A673 (cell line): ENCODE measurements at places on chromosomes 2 and 18.
A peak's percentile ranks its signal among the peaks of the same experiment; 100 is the strongest.

DNA sequence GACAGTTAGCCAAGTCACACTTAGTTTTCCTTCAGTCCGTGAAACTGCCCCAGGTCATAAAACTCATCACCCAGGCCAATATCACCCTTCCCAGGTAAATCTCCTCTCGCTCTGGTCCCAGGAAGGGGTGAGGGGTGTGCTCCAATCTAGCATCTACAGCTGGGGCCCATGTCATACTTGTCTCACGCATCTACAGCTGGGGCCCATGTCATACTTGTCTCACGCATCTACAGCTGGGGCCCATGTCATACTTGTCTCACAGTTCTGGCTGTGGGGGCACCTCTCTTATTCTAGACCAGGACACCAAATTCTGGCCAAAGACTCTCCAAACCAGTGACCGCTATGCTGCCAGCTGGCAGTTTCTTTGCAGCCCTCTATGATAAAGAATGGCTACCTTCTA lies 123.3 kb upstream of the DLGAP1 start:
- no peak overlapping the region for H3K4me3 ChIP-seq
- no peak for DNase-seq
- no peak overlapping the region for H3K27ac ChIP-seq

DNA sequence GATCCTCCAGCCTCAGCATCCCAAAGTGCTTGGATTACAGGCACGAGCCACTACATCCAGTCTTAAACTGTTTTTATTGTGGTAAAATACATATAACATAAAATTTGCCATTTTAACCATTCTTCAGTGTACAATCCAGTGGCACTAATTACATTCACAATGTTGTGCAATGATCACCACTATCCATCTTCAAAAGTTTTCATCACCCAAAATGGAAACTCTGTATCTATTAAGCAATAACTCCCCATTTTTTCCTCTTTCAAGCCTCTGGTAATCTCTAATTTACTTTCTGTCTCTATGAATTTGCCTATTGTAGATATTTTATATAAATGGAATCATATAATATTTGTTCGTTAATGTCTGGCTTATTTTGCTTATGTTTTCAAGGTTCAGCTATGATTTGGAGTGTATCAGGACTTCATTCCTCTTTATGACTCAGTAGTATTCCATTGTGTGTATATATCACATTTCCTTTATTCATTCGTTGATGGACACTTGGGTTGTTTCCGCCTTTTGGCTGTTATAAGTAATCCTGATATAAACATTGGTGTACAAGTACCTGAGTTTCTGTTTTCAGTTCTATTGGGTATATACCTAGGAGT lies 71.8 kb downstream of the GFPT1 start:
- H3K27ac ChIP-seq = no peak overlapping the region
- no peaks in the 10 kb centered on the region for H3K4me1 ChIP-seq
- H3K36me3 ChIP-seq = peaks cover 4% of the 10 kb centered on the region
- no peak for DNase-seq
- H3K4me3 ChIP-seq = no peak overlapping the region

GRCh38 chr18:24006712-24007313 lies 7.7 kb upstream of the TTC39C start:
- no peak for DNase-seq
- H3K4me1 ChIP-seq = no peaks in the 10 kb centered on the region
- peaks cover 3% of the 10 kb centered on the region for H3K27me3 ChIP-seq
- H3K27ac ChIP-seq = no peak overlapping the region

- H3K4me1 ChIP-seq = no peaks in the 10 kb centered on the region
- H3K36me3 ChIP-seq = no peaks in the 10 kb centered on the region
- no peak for DNase-seq
Observed at GRCh38 chr2:165820296-165820695, 26.2 kb upstream of the GALNT3 start.

GRCh38 chr2:174688079-174688478 lies 76.2 kb downstream of the CHRNA1 start:
- H3K36me3 ChIP-seq = no peaks in the 10 kb centered on the region
- peak; percentile 37 for DNase-seq
- peaks cover 3% of the 10 kb centered on the region for H3K4me1 ChIP-seq
- no peak overlapping the region for H3K4me3 ChIP-seq
- peaks cover 36% of the 10 kb centered on the region for H3K27me3 ChIP-seq
- no peak overlapping the region for H3K27ac ChIP-seq

- no peak overlapping the region for H3K27ac ChIP-seq
- DNase-seq = no peak
- H3K27me3 ChIP-seq = no peaks in the 10 kb centered on the region
- H3K4me1 ChIP-seq = peaks cover 3% of the 10 kb centered on the region
- H3K36me3 ChIP-seq = no peaks in the 10 kb centered on the region
Observed at GRCh38 chr2:150885236-150885635, 376.4 kb downstream of the RBM43 start.

- peaks cover 15% of the 10 kb centered on the region for H3K4me1 ChIP-seq
- peak; percentile 47 for DNase-seq
- H3K4me3 ChIP-seq = no peak within 1 kb of the TSS
- peaks cover 21% of the 10 kb centered on the region for H3K36me3 ChIP-seq
Observed at GRCh38 chr2:218260742-218261422, at the start of gene GPBAR1. Gene GPBAR1 (plus strand): TSS chr2:218261015. CDS start chr2:218262725, 1,710 bp downstream.

GRCh38 chr2:139359818-139360217 lies 579.6 kb upstream of the NXPH2 start:
- no peaks in the 10 kb centered on the region for H3K4me1 ChIP-seq
- no peaks in the 10 kb centered on the region for H3K27me3 ChIP-seq
- H3K4me3 ChIP-seq = no peak overlapping the region
- DNase-seq = no peak
- no peak overlapping the region for H3K27ac ChIP-seq

DNA sequence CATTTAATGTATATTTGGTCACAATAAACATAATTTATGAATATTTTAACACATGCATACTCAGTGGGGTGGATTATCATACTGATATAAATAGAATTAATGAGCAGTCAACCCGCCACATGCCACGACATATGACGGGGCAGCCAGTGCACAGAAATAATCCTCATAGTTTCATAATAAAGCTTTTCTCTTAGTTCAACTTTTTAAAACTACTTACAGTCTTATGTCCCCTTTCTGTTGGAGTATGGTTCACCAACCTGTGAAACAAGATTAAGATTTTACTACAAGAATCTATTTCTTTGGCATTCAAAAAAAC lies 75.6 kb upstream of the ETAA1 start:
- no peaks in the 10 kb centered on the region for H3K27me3 ChIP-seq
- peak overlapping the region; percentile 34 for H3K27ac ChIP-seq
- DNase-seq = no peak
- H3K4me3 ChIP-seq = no peak overlapping the region
- peaks cover 49% of the 10 kb centered on the region for H3K4me1 ChIP-seq

DNA sequence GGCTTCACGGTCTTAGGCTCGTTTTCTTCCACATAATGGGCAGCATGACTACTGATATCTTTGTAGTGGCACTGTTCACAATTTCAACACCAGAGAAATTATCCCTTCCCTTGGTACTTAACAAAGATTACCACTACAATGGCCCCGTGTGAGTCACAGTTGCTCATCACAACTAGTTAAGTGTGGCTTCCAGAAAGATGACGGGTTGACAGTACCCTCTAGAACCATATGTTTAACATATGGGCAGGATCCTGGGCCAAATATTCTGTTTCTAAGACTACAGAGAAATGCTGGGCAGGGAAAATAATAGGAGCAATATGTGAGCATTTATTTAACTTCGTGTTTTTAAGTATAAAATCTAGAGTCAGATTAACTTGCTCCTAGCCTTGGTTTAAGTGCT lies 780.1 kb upstream of the LINC00305 start:
- no peak overlapping the region for H3K4me3 ChIP-seq
- H3K27ac ChIP-seq = no peak overlapping the region
- peak; percentile 31 for DNase-seq
- H3K27me3 ChIP-seq = no peaks in the 10 kb centered on the region

DNA sequence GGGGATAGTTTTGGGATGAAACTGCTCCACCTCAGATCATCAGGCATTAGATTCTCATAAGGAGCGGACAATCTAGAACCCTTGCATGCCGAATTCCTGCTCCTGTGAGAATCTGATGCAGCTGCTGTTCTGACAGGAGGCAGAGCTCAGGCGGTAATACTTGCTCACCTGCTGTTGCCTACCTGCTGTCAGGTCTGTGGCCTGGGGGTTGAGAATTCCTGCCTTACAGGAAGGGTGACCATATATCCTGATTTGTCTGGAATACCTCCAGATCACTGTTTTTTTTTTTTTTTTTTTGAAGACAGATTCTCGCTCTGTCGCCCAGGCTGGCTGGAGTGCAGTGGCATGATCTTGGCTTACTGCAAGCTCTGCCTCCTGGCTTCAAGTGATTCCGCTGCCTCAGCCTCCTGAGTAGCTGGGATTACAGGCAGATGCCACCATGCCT lies 21.7 kb downstream of the ACSL3 start:
- no peaks in the 10 kb centered on the region for H3K36me3 ChIP-seq
- H3K4me1 ChIP-seq = peaks cover 52% of the 10 kb centered on the region
- no peak overlapping the region for H3K4me3 ChIP-seq

- no peaks in the 10 kb centered on the region for H3K36me3 ChIP-seq
- no peak for DNase-seq
- no peak overlapping the region for H3K27ac ChIP-seq
- H3K27me3 ChIP-seq = no peaks in the 10 kb centered on the region
- H3K4me3 ChIP-seq = no peak overlapping the region
Observed at GRCh38 chr2:116747103-116747502, 1067.4 kb upstream of the DDX18 start.

GRCh38 chr2:61173116-61173515 lies 11.1 kb downstream of the C2orf74 start:
- H3K4me1 ChIP-seq = peaks cover 3% of the 10 kb centered on the region
- no peak overlapping the region for H3K4me3 ChIP-seq
- H3K27me3 ChIP-seq = no peaks in the 10 kb centered on the region
- H3K36me3 ChIP-seq = no peaks in the 10 kb centered on the region
- H3K27ac ChIP-seq = no peak overlapping the region
- no peak for DNase-seq

- no peak overlapping the region for H3K27ac ChIP-seq
- peaks cover 55% of the 10 kb centered on the region for H3K4me1 ChIP-seq
- no peaks in the 10 kb centered on the region for H3K27me3 ChIP-seq
- no peaks in the 10 kb centered on the region for H3K36me3 ChIP-seq
- no peak overlapping the region for H3K4me3 ChIP-seq
Observed at GRCh38 chr2:65370387-65371073, 61.9 kb downstream of the SPRED2 start.

GRCh38 chr2:200533754-200534153 lies 7.7 kb downstream of the SGO2 start:
- no peak for DNase-seq
- H3K27ac ChIP-seq = no peak overlapping the region
- H3K4me1 ChIP-seq = no peaks in the 10 kb centered on the region
- H3K36me3 ChIP-seq = peaks cover 51% of the 10 kb centered on the region
- H3K4me3 ChIP-seq = no peak overlapping the region

- H3K4me3 ChIP-seq = no peak overlapping the region
- no peak overlapping the region for H3K27ac ChIP-seq
- no peaks in the 10 kb centered on the region for H3K27me3 ChIP-seq
Observed at GRCh38 chr18:79552696-79553095, 126.9 kb upstream of the CTDP1 start.

DNA sequence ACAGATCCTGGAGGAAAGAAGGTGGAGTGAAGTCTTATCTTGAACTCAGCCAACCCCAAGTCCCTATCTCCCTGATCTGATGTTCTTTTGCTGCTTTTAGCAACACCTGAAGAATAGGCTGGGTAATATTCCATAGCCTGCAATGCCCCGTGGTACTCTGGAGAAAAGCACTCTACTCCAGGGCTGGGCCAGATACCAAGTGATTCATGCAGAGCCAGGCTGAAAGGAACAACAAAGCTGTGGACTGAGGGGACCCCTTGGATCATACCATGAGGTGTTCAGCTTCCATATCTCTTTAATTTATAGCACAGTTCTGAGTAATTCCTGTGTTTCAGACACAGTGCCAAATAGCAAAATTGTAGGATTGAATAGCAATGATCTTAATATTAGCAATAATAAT lies 130.6 kb downstream of the NXPH2 start:
- H3K27ac ChIP-seq = no peak overlapping the region
- H3K4me3 ChIP-seq = no peak overlapping the region
- DNase-seq = no peak
- no peaks in the 10 kb centered on the region for H3K36me3 ChIP-seq

- no peaks in the 10 kb centered on the region for H3K36me3 ChIP-seq
- H3K27me3 ChIP-seq = no peaks in the 10 kb centered on the region
- no peak overlapping the region for H3K27ac ChIP-seq
- H3K4me3 ChIP-seq = no peak overlapping the region
Observed at GRCh38 chr2:171180229-171180930, 19.7 kb upstream of the TLK1 start.

DNA sequence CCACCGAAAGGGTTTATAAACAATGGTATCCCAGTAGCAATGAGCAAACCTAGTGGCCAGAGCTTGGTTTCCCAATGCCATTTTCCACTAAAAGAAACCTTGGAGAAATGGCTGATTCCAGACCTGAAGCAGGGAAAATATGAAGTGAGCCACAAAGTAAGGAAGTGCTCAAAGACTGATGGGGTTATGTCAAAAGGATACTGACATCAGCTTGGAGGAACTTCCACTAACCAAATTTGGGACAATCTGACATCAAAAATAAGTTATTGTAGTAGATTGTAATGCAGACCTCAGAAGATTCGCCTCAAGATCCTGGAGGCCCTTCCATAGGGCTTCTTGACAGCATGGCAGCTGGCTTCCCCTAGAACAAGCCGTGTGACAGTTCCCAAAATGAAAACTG lies 79.4 kb upstream of the SP3 start:
- H3K27me3 ChIP-seq = no peaks in the 10 kb centered on the region
- no peaks in the 10 kb centered on the region for H3K36me3 ChIP-seq
- DNase-seq = no peak
- no peak overlapping the region for H3K4me3 ChIP-seq

- no peaks in the 10 kb centered on the region for H3K36me3 ChIP-seq
- no peaks in the 10 kb centered on the region for H3K27me3 ChIP-seq
- no peak for DNase-seq
Observed at GRCh38 chr2:233766416-233766815, 6.3 kb downstream of the UGT1A1 start.

- H3K36me3 ChIP-seq = no peaks in the 10 kb centered on the region
- H3K4me1 ChIP-seq = no peaks in the 10 kb centered on the region
- DNase-seq = no peak
- peaks cover 31% of the 10 kb centered on the region for H3K27me3 ChIP-seq
Observed at GRCh38 chr2:156309167-156309566, 23.4 kb downstream of the NR4A2 start.

DNA sequence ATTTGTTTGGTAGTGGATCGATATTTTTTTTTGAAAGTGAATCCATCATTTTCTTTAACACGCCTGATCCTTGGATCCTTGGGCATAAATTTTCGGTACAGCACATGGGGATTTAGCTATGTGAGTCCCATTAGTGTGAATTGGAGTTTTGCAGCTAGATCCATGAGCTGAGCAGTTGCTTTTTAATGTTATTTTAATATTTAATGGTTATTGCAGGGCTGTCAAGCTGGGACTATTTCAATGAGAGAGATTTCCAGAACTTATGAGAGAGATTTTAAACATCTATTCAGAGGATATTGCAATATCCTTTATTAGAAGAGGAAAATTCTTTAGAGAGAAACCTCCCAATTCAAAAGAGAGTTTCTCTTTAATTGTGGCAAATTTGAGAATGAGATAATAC lies 35.6 kb upstream of the TCF4 start:
- no peak overlapping the region for H3K4me3 ChIP-seq
- no peak for DNase-seq
- H3K27ac ChIP-seq = no peak overlapping the region

- no peaks in the 10 kb centered on the region for H3K27me3 ChIP-seq
- no peak overlapping the region for H3K4me3 ChIP-seq
- H3K27ac ChIP-seq = no peak overlapping the region
- H3K4me1 ChIP-seq = no peaks in the 10 kb centered on the region
Observed at GRCh38 chr2:240397542-240397916, 37.9 kb upstream of the GPC1 start.
